ENCODE measurements at places on chromosomes 5 and 9.

DNA sequence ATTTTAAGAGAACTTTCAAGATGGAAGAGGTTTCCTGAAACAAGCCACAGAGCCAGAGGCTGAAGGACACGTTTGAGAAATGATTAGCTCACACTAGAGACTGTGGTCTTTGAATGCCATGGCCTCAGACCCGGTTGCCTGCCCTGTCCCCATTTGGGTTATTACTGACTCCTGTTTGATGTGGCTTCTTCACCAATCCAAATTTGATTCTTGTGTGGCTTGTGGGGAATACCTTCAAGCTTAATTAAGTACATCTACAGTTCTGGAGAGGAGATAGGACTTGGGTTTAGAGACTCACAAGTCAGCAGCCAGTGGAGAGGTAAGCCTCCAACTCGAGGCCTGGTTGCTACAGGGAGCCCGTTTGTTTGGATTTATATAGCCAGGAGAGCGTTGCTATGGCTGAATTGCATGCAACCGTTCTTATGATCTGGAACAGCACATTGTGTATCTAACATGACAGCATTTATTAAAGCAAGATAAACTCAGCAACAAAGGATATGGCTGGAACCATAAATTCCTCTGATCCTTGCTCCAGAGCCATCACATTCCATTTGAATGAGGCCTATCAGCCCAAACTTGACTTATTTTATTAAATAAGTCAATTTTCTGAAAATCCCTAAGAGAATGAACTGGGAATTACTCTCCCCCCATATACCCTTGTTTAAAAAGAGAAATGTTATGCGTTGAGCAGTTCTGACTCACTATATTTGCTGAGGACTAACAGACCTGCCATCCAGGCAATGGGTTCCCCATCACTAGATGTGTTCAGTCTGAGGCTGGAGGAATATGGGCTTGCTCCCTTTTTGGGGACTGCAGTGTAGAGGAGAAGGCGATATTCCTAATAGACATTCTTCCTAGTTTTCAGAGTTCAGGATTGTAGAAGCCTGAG, 88.4 kb upstream of the TNFSF8 start:
- DNase-seq, result no peak

DNA sequence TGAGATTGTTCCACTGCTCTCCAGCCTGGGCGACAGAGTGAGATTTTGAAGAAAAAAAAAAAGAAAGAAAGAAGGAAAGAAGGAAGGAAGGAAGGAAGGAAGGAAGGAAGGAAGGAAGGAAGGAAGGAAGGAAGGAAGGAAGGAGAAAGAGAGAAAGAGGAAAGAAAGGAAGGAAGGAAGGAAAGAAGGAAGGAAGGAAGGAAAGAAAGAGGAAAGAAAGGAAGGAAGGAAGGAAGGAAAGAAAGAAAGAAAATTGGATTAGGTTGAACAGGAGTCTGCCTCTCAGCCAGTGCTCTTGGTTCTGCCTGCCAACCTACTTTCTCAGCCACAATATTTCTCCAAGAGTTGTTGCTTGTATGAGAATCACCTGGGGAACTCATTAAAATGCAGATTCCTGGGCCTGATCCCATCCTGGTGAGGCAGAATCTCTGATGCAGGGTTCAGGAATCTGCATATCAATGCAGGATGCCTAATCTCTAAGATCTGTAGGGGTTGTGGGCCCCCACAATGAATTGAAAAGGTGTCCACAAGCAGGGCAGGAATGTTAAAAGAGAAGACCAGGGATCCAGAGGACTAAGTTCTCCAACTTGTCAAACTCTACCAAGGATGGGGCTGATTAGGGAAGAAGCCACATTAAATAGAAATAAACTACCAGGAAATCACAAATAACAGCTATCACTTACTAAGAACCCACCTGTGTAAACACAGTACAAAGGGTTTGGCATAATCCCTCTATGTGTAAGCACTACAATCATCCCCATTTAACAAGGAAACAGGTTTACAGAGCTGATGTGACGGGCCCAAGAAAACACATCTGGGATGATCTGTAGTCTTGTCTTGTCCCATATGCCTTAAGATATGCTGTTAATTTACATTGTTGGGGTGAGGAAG, 23.4 kb upstream of the GALNT10 start:
- no peak for DNase-seq

- no peak for DNase-seq
Observed at GRCh38 chr5:2802693-2803365, 51.4 kb upstream of the IRX2 start.

DNA sequence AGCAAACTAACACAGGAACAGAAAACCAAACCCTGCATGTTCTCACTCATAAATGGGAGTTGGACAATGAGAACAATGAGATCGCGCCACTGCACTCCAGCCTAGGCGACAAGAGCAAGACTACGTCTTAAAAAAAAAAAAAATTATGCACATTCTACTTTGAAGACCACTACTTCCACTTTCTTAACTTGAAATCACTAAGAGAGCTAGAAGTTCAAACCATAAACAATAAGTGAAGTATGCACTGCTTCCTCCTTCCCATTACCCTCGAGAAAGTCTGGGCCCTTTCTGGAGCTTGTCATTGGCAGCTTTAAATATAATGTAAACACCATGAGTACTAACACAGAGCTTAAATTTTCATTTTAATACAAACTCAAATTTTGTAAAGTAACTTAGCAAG, 94.9 kb downstream of the TLE1 start:
- DNase-seq, result no peak

DNA sequence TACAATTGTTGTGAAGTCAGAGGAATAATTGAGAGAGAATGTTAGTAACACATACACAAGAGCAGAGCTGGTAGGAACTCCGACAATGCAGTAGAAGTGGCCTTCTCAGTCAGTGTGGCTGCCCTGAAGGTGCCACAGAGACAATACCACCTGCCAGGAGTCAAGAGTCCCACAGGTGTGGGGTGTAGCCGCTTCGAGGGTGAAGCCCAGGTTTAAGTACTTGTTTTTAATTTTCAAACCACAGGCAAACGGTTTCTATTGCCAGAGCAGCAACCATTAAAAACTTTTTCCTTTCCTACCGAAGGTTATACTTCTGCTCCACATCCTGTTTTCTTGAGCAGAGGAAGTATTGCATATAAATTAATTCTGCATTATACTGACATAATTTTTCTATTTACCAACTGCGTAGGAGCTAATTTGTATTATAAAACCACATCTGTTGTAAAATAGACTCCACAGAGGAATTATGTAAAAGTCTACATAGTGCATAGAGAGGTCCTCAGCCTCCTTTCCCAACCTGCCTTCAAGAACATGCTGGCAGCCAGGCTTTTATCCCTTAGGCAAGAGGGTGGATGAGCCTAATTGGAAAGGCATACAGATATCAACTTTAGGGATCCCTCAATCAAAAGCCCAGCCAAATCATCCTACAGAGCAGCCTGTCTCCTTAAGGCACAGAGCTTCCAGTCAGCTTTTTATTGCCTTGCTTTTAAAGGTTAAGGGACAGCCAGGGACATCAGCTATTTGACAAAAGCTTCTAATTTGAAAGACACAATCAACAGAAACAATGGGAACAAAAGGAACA, 12.9 kb upstream of the ACTBL2 start:
- DNase-seq, result no peak

DNA sequence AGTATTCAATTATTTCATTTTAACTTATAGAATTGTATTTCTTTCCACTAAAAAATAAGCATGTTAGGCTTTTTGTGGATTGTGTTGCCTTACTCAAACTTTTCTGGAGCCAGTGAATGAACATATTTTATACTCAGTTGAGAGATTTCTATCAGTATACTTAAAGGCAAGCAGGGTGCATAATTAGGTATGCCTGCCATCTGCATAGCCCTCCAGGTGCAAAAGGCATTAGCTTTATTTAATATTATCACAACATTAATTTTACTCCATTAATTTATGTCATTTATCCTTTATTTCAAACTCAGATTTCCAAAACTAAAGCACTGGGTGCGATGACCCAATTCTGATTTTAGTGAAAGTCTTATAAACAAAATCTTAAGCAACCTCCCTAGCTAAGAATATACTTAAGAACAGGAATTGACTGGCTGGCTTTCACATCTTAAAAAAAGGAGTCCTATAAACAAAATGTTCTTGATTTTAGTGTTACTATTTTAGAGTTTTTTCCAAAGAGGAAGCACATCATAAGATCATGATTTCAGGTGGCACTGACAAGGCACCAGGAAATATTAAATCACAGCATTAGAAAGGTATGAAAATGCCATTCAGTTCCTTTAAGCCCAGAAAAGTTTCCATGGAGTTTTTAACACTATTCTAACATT, 178.4 kb downstream of the MPDZ start:
- no peak for DNase-seq

Data from activated CD4-positive, alpha-beta T cell treated with anti-CD3 and anti-CD28 coated beads for 4 hours (primary cell).